Activated effector memory CD4-positive, alpha-beta T cell treated with anti-CD3 and anti-CD28 coated beads, Interleukin-2, amount 50 U/mL, for 16 hours (primary cell): ENCODE measurements at places on chromosomes 1 and 21.

GRCh38 chr1:101181930-101182329 lies 54.9 kb upstream of the S1PR1 start:
- no peak for DNase-seq

DNA sequence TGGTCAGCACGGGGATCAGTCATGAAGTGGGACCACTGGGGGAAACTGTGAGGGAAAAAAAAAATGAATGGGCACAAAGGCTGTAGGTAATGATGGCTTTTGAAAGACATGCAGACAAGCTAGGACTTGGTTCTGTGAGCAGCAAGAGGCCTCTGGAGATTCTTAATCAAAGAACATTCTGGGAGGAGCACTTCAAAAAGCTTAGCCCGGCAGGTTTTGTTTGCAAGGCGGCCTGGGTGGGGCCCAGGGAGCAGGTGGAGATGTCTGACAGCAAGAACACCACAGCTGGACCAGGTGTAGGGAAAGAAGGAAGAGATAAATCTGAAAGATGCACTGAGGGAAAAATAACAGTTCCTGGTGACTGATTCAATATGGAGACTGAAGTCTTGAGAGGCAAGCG lies 6.0 kb downstream of the TEX35 start:
- peak; percentile 8 for DNase-seq

DNA sequence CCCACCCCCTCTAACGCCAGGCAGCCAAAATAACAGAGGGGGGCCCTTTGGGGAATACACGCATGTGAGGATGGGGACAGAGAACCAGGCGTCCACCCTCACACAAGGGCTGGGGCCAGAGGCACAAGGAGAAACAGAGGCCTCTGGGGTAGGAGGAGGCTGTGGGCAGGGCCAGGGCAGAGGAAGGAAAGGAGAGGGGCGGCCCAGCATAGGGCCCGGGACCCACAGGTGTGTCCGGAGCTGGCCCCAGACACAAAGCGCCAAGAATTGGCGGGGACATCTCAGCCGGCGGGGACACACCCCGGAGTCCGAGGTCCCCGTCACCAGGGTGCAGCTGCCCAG lies 6.7 kb downstream of the PLEKHG5 start:
- no peak for DNase-seq

DNA sequence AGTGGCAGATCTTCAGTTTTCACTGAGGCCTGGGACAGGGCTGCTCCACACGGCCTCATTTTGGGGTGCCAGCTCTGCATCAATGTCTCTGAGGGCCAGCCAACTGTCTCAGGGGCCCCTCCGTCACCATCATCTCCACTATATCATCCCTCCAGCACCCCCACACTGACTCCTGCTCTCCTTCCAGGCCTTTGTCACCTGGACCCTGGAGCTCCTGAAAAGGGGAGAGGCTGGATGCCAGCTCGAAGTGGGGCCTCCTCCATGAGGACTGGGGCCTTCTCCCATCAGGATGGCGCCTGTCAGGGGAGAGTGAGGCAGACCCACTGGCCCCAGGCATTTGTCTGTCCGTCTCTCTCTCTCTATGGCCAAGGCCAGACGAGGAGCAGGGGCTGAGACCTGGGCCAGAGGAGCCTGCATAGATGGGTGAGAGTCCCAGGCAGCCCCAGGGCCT lies 44.7 kb upstream of the LRP8 start:
- DNase-seq: peak; percentile 46

DNA sequence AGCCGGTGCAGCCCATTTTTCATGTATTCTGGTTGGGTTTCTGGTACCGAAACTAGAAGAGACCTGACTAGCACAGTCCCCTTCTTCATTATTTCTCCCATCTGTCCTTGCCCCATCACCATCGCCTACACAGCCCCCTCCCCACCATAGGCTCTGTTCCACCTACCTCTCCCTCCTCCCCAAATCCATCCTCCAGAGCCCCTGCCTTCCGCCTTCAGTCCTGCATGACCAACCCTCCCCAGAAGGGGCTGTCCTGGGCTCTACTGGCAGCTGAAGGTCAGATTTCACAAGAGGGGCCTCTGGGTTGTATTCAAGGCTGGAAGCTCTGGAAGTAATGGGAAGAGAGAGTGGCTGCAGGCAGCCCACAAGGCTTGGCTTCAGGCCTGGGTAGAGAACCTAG lies 55.2 kb downstream of the SDC3 start:
- DNase-seq: no peak

DNA sequence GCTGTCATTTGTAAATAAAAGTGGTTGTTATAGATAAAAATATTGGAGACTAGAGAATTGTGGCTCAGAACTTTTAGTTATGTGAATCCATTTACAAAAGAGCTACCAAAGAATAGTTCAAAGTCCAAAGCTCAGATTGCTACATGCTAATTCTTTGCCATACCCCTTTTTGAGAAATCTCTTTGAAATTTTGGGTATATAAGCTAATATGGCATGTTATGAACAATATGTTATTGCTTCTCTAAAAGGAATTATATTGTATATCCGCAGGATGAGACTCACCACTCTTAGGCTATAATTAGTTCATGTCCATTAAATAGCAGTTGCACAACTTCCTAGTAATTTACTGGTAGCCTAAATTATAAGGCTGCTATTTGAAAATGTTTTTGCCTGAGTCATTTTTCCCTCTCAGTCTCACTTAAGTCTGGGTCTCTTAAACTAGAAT lies 178.0 kb downstream of the ZNF281 start:
- no peak for DNase-seq

GRCh38 chr1:220776720-220777326 lies 9.9 kb upstream of the MTARC1 start:
- DNase-seq: peak; percentile 86

DNA sequence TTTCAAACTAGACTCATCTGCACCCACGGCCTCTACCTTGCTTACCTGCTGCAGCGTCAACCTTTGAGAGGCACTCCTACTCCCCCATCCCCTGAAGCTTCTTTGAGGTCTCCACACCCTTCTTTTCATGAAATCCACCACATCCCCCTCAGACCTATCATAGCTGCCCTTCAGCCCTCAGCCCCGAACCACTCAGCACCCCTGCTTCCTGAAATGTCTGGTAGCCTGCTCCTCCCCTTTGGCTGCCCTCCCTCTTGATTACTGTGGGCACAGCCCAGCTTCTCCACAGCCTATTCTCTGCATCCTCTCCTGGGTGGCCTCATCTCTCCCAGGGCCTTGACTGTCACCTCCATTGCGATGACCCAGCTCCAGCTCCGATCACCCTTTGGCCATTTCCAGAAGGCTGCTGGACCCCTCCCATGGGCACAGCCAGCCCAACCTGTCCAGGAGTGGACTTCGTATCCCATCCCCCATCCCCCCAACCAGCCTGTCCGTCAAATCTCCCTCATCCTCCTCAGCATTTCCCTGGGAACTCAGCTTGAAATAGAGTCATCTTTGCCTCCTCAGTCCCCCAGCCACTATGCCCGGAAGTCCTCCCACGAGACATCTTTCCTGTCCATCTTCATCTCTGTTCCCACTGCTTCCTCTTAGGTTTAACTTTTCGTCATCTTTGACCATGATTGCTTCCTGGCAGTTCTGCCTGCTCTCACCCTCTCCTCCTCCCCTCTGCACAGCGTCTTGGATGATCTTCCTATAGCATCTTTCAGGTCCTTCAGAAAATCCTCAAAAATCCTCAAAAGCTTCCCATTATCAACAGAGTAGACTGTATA lies 6.1 kb upstream of the ADORA1 start:
- no peak for DNase-seq

GRCh38 chr1:98367426-98367825 lies 294.1 kb upstream of the SNX7 start:
- no peak for DNase-seq

- no peak for DNase-seq
Observed at GRCh38 chr1:161987872-161988271, 35.8 kb downstream of the OLFML2B start.

DNA sequence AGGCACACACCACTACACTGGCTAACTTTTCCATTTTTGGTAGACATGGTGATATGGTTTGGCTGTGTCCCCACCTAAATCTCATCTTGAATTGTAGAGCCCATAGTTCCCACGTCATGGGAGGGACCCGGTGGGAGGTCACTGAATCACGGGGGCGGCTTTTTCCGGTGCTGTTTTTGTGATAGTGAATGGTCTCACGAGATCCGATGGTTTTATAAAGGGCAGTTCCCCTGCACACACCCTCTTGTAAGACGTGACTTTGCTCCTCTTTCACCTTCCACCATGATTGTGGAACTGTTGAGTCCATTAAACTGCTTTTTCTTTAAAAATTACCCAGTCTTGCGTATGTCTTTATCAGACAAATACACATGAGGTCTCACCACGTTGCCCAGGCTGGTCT lies 1.3 kb upstream of the FTCD start:
- no peak for DNase-seq

- DNase-seq: peak; percentile 56
Observed at GRCh38 chr21:44521928-44522752, 17.9 kb downstream of the KRTAP10-1 start.
